ENCODE measurements at places on chromosomes 5 and 9.

- no peaks in the 10 kb centered on the region for H3K27me3 ChIP-seq
- DNase-seq = no peak
- H3K4me3 ChIP-seq = no peak overlapping the region
- H3K36me3 ChIP-seq = no peaks in the 10 kb centered on the region
- no peaks in the 10 kb centered on the region for H3K4me1 ChIP-seq
Measured at GRCh38 chr5:15959370-15960164, 220.0 kb downstream of the MARCHF11 start.

GRCh38 chr5:37598733-37599132 is 219.6 kb downstream of the WDR70 start:
- no peak overlapping the region for H3K27ac ChIP-seq
- no peaks in the 10 kb centered on the region for H3K4me1 ChIP-seq
- H3K36me3 ChIP-seq = peaks cover 9% of the 10 kb centered on the region

DNA sequence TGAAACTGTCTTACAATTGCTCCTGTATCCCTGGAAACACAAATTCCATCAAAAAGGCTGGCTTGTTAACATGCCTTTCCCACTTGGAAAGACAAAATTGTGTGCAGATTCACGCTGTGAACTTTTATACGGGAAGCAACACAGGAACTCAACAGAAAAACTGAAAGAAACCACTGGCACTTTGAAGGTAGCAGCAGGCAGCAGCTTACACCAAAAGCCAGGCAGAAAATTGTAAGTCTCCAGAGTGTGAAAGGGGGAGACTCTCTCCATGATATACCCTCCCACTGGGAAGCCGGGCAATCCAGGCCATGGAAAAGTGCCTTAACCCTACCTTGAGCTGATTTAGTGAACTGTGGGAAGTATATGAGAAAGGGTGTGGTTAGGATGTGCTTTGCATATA is 943.7 kb downstream of the CDH18 start:
- H3K4me1 ChIP-seq = no peaks in the 10 kb centered on the region
- H3K27ac ChIP-seq = no peak overlapping the region
- no peak overlapping the region for H3K4me3 ChIP-seq
- DNase-seq = no peak
- H3K27me3 ChIP-seq = no peaks in the 10 kb centered on the region
- H3K36me3 ChIP-seq = no peaks in the 10 kb centered on the region

GRCh38 chr5:173247510-173247909 is 12.5 kb upstream of the NKX2-5 start:
- H3K36me3 ChIP-seq = no peaks in the 10 kb centered on the region
- no peak overlapping the region for H3K27ac ChIP-seq
- peaks cover 10% of the 10 kb centered on the region for H3K4me1 ChIP-seq

DNA sequence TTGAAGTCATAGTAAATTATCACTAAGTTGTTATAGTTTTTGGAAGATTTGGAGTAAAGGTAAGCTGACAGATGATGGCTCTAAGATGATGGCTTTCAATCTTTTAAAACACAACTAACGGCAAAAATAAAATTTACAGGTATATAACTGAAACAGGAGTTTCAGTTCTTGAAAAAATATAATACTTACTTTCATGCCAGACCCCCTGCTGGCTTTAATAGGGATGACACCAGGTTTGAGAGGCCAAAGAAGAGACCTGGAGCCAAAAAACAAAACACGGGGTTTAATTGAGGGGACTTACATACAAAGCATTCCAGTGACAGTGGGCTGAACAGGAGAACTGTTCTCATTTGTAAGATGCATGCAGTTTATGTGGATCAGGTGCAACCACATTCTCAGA is 301.7 kb upstream of the PCSK5 start:
- no peak for DNase-seq
- peaks cover 42% of the 10 kb centered on the region for H3K27me3 ChIP-seq
- no peaks in the 10 kb centered on the region for H3K4me1 ChIP-seq
- H3K36me3 ChIP-seq = no peaks in the 10 kb centered on the region
- H3K27ac ChIP-seq = no peak overlapping the region

GRCh38 chr5:152092580-152092979 is 167.9 kb upstream of the GLRA1 start:
- no peaks in the 10 kb centered on the region for H3K36me3 ChIP-seq
- no peaks in the 10 kb centered on the region for H3K4me1 ChIP-seq
- DNase-seq = no peak
- no peak overlapping the region for H3K27ac ChIP-seq

- peaks cover 70% of the 10 kb centered on the region for H3K4me1 ChIP-seq
- peaks cover 12% of the 10 kb centered on the region for H3K36me3 ChIP-seq
- no peak for DNase-seq
- no peaks in the 10 kb centered on the region for H3K27me3 ChIP-seq
- peak overlapping the region; percentile 50 for H3K27ac ChIP-seq
Measured at GRCh38 chr5:180797256-180798192, 5.1 kb downstream of the MGAT1 start.
